Urinary bladder (tissue), 4 donors: ENCODE measurements at places on chromosomes 1 and 21. TPM values are rescaled to one million over a fixed set of nuclear protein-coding genes. Genes with fewer than 3 reads are reported as not detected.

- DNase-seq: no peak
Observed at GRCh38 chr21:15415541-15416261, 314.1 kb upstream of the USP25 start.

DNA sequence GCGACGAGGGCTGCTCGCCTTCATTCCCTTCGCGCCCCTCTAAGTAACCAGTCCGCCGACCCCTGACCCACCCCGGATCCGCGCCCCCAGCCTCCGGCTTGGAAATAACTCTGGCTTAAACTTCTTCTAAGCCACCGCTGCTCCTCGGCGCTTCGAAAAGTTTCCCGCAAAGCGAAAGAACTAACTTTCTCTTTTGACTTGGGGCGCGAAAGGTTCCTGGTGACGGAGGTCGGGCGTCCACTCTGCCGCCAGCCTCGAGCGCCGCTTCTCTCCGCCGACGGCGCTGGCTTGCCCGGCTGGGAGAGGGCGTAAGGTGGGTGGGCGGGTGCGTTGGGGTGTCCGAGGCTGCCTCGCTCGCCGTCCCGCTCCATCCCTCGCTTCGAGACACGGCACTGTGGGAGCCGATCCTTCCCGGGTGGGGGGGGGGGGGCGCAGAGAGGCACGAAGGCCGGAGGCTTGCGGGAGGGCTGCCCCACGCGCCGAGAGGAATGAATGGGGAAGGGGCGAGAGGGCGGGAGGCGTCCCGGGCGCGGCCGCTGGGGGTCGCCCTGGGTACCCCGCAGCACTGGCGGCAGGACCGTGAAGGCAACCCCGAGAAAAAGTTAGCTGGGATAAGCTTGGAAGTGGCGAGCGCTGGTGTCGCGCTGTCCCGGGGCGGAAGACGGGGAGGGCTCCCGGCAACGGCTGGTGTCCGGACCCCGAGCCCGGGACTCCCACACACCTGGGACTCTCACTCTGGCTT is 569 bp downstream of the ATF3 start:
- no peak for DNase-seq

- DNase-seq: no peak
Observed at GRCh38 chr1:228108055-228108690, 926 bp downstream of the MRPL55 start.

DNA sequence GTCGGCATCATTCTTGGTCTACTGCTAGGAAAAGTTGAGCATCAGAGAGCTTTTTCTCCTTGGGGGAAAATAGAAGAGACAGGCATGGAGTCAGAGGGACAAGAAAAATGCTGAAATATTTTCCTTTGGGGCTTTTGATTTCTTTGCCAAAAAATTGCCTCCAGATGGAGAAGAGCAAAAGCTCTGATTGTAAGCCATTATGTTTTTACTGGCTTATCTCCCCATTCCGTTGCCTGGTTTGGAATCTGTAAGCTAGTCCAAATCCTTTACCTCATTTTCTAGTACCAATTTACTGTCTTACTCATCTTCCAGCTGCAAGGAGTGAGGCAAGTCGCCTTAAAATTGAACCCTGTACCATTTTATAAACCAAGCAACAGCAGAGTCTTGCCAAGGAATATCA is 23.3 kb upstream of the NBL1 start:
- no peak for DNase-seq

MMEL1 gene
- polyA plus RNA-seq: 4.2 TPM

KRTAP11-1 gene
- not detected for polyA plus RNA-seq

RGS7 gene
- 0.04 TPM for polyA plus RNA-seq

KCNA10 gene
- not detected for polyA plus RNA-seq

- DNase-seq: no peak
Observed at GRCh38 chr1:10007169-10007568, 10.1 kb downstream of the RBP7 start.

PTCH2 gene
- polyA plus RNA-seq: 2.2 TPM

GRCh38 chr1:237814319-237814924 is 76.3 kb downstream of the ZP4 start:
- DNase-seq: no peak

PTGS2 gene
- polyA plus RNA-seq: 31.3 TPM

DNA sequence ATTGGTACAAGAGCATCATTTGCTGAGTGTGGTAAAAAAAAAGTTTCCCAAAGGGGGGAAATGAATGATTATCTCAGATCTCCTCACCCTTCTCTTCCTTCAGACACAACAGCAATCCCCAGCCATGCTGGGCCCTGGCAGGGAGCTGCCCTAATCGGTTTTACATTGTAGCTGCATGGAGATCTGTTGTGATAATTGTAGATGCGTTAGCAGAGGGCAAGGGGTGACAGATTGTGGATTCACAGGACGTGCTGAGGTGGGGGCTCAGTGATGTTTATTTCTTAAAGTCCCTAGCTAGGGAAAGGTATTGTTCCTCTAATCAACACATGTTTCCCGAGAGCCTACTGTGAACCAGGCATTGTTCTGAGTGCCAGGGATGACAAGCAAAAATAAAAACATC is 304.1 kb downstream of the PBX1 start:
- no peak for DNase-seq

- no peak for DNase-seq
Observed at GRCh38 chr1:39410915-39411436, 80.5 kb upstream of the BMP8A start.

- DNase-seq: no peak
Observed at GRCh38 chr1:29800120-29800519, 563.8 kb downstream of the PTPRU start.

DNA sequence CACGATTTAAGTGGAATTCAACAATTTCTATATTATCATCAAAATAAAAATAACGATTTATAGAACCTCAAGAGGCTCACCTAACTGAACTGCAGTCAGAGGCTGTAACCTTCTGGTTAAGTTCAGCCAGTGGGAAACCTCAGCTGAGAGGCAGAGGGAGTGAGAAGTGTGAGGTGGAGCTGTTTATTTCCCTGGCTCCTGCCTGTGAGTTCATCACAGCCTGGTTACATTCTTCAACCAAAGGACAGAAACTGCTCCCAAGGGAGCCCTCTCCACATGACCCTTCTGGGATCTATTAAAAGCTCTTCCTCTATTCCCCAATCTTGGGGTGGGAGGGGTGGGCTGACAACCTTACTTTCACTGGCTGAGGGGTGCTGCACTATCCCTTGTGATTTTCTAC is 22.2 kb downstream of the DYNLT5 start:
- DNase-seq: no peak

ERG gene
- polyA plus RNA-seq: 13.5 TPM

DNA sequence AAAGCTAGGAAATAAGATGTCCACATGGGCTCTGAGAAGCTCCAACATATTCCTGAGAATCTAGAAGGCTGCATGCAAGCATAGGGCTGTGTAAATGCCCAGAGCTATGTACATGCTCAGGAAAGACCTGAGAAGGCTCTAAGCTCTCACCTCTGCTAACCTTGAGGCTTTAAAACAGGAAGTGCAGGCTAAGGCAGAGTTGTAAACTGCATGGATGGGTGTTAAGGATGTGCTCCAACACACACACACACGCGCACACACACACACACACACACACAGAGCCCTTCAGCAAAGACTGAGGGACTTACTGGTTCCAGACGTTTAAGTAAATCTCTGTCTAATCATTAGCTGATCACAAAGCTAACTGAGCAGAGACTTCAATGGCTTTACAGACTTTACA is 162.9 kb downstream of the TRABD2B start:
- DNase-seq: no peak

GRCh38 chr1:245225322-245226202 is 70.8 kb downstream of the KIF26B start:
- DNase-seq: peak; percentile 28

DNA sequence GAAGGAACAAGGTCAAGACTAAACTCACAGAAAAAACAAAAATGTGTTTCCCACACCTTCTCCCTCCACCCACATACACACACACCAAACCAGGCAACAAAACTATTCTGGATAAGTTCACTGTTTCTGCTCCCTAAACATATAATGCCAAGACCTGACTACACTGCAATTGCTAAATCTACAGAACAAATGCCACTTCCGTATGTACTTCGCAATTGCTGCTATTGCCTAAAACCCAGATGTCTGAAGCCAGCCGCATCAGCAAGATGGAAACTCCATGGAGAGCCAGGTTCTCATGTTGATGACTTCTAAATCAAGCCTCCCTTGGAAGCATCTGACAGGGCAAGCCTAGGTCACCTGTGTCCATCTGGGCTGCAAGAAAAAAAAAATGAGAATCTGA is 8.3 kb upstream of the AIM2 start:
- no peak for DNase-seq

OXCT2 gene
- 0.68 TPM for polyA plus RNA-seq

LCE1E gene
- polyA plus RNA-seq: 0.15 TPM

ZBTB37 gene
- 1.3 TPM for polyA plus RNA-seq

GRCh38 chr21:18877917-18878316 is 474.3 kb upstream of the TMPRSS15 start:
- no peak for DNase-seq

DNA sequence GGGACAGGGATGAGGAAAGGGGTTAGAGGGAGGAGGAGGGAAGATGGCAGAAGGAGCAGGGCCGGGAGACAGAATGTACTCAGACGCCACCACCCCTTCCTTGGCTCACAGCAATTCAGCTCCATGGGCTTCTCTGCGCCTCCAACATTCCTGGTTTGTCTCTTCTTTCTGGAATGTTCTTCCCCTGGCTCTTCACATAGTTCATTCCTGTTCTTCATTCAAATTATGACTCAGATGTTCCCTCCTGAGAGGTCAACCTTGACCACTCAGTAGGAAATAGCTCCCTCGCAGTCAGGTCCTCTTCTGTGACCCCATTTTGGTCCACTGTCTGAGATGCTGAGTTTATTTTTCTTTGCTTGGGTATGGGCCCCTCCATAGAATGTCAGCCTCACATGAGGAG is 203.2 kb downstream of the C1orf94 start:
- no peak for DNase-seq

DNA sequence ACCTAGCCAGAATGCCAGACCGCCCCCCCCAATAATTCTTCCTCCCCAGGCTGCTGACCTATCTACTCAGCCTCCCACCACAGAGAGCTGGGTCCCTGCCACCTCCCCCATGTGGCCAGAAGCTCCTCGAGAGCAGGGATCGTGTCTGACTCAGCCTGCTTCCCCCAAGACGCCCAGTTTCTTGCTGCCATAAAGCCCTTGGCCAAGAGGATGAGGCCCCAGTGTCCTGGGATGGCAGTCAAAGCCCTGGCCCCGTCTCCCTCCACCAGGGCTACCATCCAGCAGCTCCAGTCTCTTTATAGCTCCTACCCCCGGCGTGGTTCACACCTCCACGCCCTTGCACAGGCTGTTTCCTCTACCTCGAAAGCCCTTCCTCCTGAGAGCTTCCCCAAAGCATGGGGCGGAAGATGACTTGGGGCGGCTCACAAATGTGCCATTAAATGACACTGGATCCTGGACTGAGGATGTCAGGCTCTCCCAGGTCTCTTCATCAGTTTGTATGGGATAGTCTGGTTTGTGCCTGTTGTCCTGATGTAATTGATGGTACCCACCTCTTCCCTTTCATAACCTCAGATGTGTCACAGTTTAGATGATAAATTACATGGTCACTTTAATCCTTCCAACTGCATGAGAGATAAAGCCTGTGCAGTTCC is 13.2 kb downstream of the ADGRB2 start:
- DNase-seq: no peak

DNA sequence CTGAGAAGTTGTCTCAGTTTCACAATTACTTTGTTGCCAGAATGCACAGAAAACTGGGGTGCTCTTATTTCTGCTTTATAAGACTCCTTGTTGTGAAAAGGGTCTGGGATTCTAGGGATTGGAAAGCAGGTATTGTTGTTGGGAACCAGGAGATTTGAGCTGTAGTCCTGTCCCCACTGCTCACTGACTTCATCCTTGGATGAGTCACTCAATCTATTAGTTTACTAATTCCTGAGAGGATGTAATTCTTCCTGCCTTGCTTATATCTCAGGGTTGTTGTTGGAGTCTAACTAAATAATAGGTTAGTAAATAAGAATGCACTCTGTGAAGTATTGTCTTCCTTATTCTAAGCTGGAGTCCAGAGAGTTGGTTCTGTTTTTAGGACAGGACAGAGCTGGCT is 172.5 kb upstream of the GALNT2 start:
- no peak for DNase-seq

FAM43B gene
- polyA plus RNA-seq: 0.37 TPM

DNA sequence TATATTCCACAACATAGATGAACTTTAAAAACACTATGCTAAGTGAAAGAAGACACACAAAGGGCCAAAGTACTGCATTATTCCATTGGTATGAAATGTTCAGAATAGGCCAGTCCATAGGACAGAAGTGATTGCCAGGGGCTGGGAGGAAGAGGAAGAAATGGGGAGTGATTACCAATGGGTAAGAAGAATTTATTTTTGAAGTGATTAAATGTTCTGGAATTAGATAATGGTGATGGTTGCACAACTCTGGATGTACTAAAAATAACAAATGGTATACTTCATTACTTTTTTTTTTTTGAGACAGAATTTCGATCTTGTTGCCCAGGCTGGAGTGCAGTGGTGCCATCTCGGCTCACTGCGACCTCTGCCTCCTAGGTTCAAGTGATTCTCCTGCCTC is 61.7 kb downstream of the CHD5 start:
- no peak for DNase-seq

SYNC gene
- 13.3 TPM for polyA plus RNA-seq

GRCh38 chr21:41247561-41248545 is 68.7 kb upstream of the FAM3B start:
- DNase-seq: no peak

DNA sequence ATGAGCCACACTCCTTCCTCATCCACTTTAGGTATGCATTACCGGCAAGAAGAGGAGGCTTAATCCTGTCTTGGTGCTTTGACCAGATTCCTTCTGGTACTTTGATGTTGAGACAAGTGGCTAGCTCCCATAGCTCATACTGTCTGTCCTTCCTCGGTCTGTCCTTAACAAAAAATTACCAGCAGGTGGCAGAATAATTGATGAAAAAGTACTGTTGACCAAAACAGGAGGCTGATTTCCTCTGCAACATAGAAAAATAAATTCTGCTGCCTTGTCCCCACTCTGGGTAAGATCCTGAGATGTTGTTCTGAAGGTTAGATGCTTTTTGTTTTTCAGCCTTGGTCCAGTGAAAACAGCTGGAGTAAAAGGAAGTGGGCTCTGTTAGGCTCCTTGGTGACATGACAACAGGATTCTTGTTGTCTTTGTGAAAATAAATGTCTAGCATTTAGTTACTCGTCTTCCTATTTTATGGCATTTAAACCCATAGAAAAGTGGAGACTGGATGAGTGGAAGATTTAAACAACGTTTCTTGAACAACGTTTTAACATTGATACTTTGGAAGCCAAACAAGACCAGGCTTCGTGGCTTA is 11.2 kb upstream of the HJV start:
- DNase-seq: no peak

CHIT1 gene
- not detected for polyA plus RNA-seq

DNA sequence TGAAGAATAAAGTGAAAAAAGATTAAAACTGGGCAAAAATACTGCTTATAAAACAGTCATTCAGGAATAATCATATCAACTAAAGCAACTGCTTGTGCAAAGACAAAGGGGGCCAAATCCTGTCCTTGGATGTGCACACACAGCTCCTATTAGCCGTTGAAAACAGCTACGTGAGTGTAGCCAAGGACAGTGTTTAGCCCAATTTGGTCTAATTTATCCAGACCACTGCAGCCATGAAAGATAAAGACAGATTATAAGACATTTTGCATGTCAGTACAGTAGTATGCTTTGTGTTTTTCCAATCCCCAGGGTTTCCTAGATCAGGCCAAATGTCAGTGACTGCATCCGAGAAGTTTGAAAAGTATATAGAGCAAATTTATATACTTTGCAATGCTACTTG is 146.3 kb upstream of the PKN2 start:
- DNase-seq: no peak
